Caco-2 (cell line): ENCODE measurements at places on chromosomes 6 and 20. TPM values are rescaled to one million over a fixed set of nuclear protein-coding genes. Genes with fewer than 3 reads are reported as not detected.

Gene DEFB132
- not detected in 2 replicates for total RNA-seq

Gene PBOV1
- total RNA-seq = not detected in 2 replicates

- H3K4me1 ChIP-seq = no peaks in the 10 kb centered on the region
- H3K4me3 ChIP-seq = no peak overlapping the region
- H3K27ac ChIP-seq = no peak overlapping the region
- H3K36me3 ChIP-seq = no peaks in the 10 kb centered on the region
- H3K27me3 ChIP-seq = no peaks in the 10 kb centered on the region
- no peak for DNase-seq
These were observed 2.6 kb downstream of the NT5E start for GRCh38 chr6:85452441-85452881.

GRCh38 chr20:49863666-49864065, 51.0 kb downstream of the SLC9A8 start:
- H3K36me3 ChIP-seq = peaks cover 7% of the 10 kb centered on the region
- no peak overlapping the region for H3K27ac ChIP-seq
- H3K4me1 ChIP-seq = peaks cover 4% of the 10 kb centered on the region; the same call in 1 of the 2 replicates
- DNase-seq = no peak
- H3K4me3 ChIP-seq = no peak overlapping the region

DNA sequence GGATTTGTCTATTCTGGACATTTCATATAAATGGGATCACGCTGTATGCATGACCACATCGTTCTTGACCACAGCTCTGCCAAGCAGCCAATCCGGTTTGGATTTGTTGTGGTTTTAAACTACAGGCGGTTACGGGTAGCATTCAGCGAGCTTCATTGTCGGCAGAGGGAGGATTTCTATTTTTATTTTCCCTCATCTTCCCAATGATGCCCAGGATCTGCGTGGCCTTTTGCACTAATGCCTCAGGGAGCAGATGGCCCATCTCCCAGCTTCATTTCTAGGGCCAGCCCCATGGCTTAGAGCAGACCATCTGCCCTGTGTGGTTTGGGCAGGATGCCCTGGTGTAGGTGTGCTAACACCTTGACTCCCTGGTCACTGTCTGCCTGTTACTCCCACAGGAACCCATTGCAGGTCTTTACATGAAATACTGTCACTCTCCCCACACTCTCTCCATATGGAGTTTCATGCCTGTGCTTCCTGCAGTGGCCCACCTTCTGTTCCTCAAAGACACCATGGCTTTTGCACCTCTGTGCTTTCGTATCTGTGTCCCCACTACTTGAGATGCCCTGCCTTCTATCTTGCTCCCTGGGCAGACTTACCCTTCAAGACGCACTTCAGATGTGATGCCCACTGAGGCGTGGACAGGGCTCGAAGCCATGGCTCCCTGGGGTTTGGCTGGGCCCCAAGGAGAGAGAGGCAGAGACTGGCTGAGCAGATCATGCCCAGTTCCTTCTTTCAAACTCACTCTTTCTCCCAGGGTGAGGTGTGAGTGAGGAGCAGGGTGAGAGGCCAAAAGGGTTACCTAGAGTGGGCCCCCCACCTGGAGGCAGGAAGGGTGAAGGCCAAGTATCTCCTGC, 26.0 kb downstream of the SDCBP2 start:
- H3K4me1 ChIP-seq = no peaks in the 10 kb centered on the region
- no peak overlapping the region for H3K27ac ChIP-seq
- no peak for DNase-seq
- H3K4me3 ChIP-seq = no peak overlapping the region
- H3K27me3 ChIP-seq = no peaks in the 10 kb centered on the region
- no peaks in the 10 kb centered on the region for H3K36me3 ChIP-seq

DNA sequence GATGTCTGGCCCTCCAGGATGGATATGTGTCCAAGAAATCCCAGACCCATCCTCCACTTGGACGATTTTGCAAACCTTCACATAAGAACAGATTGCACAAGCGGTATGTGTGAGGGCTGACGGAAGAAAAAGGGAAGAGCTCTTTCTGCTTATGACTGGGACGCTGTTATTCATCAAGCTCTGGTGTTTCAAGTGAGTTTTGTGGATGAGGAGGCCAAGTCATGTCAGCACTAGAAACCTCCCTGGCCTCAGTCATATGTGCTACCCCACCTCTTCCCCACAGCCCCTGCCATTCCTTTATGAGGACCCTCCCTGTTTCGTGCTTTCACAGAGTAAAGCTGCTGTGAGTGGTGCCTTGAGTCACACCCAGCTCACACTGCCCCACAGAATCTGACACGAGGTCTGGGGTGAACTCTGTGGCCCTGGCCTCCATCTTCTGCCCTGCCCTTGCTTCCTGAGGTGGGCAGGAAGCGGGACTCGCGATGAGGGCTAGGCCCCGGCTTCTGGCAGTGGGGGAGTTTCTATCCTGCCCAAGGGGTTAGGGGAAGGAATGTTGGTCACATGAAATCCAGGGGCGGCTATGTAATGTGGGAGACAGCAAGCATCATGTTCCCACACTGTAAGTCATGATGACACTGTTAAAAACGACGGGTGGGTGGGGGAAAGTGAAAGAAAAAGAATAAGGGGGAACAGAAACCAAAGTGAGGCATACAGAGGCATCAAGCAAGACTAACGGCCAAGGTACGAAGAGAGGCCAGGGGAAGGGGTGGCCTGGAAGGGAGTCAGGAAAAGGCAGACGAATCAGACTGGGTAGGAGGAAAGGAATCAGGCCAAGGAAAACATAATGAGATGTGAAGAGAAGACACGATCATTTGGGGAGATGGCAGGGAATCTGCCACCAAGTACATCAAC, 78.1 kb downstream of the PRDM1 start:
- H3K4me3 ChIP-seq = no peak overlapping the region
- H3K4me1 ChIP-seq = no peaks in the 10 kb centered on the region
- no peak overlapping the region for H3K27ac ChIP-seq
- no peaks in the 10 kb centered on the region for H3K27me3 ChIP-seq
- no peaks in the 10 kb centered on the region for H3K36me3 ChIP-seq
